ENCODE measurements at places on chromosomes 16 and 17.

GRCh38 chr17:40070709-40071312 is 8.0 kb downstream of the THRA start:
- DNase-seq: no peak

GRCh38 chr16:31333686-31334649 is 21.0 kb upstream of the ITGAX start:
- peak; percentile 35 for DNase-seq

GRCh38 chr16:4433914-4434787 is 8.5 kb downstream of the DNAJA3 start:
- no peak for DNase-seq

GRCh38 chr16:47567321-47567720 is 106.2 kb downstream of the PHKB start:
- no peak for DNase-seq

DNA sequence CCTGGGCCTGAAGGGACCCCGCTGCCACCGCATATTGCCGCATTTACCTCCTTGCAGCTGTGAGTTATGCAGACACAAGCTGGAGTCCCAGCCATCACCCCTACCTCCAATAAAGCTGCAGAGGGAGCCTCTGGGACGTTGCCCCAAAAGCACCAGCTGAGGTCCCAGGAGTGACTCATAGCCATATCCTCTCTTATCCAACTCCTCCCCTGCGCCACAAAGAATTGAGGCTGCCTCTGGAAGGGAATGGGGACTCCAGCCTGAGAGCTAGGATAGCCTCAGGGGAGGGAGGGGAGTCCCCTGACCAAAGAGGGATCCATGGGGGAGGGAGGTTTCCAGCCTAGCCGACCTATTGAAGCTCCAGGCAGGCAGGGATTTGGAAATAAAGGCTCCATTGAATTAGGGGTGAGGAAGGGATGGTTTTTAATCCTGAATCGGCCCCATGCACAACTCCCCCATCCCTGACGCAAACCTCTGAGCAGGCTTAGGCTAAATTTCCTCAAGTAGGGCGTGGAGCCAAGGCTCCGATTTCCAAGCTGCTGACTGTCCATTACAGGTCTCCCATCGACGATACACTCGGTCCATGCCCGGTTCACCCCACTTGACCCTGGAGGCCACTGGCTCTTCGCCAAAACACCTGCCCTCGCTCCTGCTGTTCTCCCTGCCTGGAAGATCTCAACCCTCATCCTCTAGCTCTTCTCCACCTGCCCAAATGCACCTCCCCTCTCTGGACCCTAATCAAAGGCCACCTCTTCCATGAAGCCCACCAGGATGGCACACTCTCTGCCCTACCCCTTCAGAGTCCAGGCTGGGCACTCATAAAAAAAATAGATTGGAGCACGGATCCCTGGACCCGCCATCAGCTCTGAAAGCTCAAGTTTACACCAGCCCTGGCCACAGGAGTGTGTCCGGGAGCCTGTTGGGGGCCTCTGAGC is 27.5 kb downstream of the PIMREG start:
- no peak for DNase-seq

DNA sequence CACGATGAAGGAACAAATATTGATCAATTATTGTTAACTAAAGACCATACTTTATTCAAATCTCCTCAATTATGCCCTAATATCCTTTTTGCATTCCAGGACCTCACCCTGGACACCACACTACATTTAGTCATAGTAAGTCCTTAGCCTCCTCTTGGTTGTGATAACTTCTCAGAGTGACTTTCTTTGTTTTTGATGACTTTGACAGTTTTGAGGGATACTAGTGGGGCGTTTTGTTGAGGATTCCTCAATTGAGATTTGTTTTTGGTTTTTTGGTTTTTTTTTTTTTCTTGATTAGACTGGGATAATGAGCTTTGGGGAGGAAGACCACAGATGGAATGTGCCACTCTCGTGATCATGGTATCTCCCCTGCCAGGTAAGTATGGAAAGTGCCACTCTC is 105.5 kb downstream of the SOX9 start:
- no peak for DNase-seq
